ENCODE measurements at places on chromosomes 11 and 22.

DNA sequence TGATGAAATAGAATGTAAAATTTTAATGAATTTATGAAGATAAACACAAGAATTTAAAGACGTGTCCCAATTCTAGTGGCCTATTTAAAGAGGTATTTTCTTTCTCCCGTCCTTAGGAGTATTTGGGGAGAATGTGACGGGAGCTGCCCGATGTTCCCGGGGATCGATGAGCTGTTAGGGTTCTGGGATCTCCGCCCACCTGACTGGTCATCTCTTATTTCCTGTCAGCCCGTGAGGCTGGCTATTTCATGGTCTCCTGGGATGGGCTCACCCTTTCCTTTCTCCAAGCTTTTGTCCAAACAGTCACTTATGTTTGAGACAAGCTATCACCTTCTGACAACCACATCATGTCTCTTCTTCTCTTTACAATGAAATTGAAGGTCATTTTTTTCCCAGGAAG, 16.9 kb upstream of the CLMP start:
- no peak for DNase-seq

DNA sequence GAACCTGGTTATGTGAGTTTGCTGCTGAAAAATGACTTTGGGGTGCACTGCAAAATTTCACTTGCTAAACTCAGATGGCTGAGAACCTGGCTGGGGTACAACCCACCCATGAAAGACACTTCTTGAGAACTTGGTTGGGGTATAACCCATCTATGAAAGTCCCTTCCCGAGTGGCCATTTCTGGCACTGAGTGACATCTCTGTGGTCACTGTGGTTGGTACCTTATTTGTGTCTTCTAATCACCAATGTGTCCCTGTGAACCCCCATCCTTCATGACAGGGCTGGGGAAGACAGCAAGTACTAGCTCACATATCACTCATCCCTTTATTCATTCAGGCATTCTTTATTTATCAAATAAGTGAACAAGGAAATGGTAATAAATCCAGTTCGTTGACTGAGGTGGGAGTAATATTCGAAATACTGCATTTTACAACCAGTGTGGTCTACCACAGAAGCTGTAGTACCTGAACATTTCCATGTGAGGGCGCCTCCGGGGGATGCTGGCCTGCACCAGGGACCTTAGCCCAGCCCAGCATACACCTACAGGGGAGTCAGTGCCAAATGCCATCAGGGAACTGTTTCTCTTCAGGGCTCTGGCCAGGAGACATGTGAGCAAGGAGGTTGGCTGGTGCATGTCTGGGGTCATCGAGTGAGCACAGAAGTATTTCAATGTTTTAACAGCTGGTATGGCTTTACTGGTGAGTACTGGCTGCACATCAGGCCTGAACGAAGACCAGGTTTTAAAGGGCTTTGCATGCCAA, 122.1 kb downstream of the CSNK2A3 start:
- no peak for DNase-seq

GRCh38 chr11:64245797-64246620, 734 bp downstream of the PPP1R14B start:
- DNase-seq, result no peak

DNA sequence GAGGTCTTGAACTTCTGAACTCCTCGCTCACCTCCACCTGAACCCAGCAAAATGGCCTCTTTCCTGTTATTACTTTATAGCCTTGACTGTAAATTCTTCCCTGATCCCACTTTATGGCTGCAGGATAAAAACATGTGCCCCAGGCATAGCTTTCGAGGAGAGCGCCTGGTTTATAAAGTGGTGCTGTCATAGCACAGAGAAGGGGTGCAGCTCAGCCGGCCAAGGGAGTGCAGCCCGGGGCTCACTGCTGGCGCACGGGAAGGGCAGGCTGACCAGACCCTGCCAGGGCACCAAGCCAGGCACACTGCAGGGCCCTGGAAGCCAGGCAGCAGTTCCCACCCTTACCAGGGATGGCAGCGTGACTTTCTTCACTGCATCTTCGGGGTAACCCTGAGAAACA, 50.9 kb downstream of the ISX start:
- no peak for DNase-seq

GRCh38 chr22:48318575-48319320, 1508.9 kb downstream of the BRD1 start:
- DNase-seq, result no peak

DNA sequence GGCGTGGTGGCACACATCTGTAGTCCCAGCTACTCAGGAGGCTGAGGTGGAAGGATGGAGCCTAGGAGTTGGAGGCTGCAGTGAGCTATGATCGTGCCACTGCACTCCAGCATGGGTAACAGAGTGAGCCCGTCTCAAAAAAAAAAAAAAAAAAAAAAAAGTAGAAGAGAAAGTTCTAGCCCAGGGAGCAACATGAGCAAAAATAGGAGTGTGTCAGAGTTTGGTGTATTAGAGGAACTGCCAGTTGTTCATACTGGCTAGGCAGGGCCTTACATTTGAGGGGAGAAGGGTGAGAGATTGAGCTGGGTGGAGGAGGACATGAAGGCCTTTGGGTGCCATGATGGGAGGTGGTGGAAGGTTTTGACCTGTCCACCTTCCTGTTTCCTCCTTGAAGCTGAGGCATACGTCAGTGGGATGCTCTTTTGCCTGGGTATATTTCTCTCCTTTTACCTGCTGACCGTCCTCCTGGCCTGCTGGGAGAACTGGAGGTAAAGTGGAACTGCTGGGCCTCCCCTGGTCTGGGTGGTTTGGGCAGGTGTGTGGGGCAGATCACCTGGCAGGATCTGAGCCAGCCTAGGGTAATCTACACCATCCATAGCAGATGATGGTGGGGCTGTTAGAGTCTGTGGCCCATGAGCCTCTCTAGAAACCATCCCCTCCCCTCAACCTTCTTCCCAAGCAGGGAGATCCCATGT, 7.3 kb downstream of the SIDT2 start:
- DNase-seq, result no peak

- DNase-seq, result no peak
Measured at GRCh38 chr11:75425422-75425821, 7.6 kb downstream of the KLHL35 start.

- DNase-seq, result no peak
Measured at GRCh38 chr11:77604281-77604680, 14.5 kb downstream of the AQP11 start.

DNA sequence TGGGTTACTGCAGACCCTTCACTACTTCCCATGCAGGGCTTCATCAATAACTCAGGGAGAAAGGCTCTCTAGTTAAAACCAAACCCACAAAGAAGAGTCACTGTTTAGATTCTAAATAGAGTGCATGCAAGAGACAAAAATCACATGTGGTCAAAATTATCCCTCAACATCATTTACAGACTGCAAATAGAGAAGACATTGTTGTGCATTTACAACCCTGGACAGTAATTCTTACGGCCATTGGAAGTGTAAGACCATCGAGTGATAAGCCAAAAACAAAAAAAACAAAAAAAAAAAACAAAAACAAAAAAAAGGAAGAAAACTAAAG, 93.4 kb downstream of the RASSF10 start:
- no peak for DNase-seq

DNA sequence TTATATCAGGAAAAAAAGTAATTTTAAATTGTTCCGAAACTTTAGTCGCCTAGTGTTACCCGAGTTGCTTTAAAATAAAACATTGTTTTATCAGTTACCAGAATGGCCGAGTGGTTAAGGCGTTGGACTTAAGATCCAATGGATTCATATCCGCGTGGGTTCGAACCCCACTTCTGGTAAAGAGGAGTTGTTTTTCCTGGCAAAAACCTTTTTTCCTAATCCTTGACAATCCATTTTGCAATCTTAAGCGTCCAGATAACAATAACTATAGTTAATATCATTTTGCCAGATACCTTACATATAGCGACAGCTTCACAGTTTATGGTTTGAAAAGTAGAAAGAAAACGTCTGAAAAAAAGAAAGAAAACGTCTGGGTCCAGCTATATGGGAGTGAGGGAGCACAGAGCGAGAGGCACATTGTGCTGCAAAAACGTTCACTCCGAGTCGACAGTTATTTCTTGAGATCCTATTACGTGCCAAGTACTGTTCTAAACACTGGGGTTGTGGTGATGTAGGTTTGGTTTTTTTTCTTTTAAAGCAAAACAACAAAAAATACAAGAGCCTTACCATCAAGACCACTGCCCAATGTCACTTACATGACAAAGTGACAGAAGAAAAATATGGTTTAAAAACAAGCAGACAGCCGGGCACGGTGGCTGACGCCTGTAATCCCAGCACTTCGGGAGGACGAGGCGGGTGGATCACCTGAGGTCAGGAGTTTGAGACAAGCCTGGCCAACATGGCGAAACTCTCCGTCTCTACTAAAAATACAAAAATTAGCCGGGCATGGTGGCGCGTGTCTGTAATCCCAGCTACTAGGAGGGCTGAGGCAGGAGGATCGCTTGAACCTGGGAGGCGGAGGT, 40.6 kb downstream of the OR4D9 start:
- no peak for DNase-seq

- DNase-seq, result no peak
Measured at GRCh38 chr11:26930518-26931247, 63.2 kb upstream of the FIBIN start.

DNA sequence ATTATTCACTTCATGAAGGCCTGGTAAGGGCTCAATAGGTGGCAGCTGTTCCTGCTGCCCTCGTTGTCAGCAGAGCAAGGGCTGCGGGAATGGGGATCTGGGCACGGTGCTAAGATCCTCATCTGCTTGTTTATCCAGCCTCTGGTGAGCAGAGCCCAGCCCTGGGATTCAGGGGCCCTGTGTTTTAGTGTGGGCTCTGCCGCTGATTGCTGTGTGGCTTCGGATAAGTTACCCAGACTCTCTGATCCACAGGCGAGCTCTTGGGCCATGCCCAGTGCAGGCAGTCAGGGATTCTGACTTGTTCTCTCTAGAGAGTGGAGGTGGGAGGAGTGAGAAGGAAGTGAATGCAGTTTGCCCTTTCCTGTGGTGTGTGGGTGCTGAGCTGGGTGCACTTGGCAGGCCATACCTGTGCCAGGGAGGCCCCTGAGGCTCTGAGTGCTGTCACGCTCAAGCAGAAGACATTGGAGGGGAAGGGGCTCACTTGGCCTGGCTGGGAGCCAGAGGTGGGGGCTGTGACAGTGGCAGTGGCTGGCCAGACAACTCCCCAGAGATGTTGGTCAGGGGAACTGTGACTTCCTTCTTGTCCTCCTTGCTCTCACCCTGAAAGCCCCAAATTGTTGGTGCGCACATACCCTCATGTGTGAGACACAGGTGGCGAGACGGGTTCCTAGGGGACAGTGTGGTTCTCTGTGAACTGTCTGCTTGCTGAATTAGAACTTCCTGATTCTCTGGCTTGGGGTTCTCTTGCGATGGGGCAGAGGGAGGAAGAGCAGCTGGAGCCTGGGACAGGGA, 43.7 kb downstream of the CD82 start:
- no peak for DNase-seq

- DNase-seq, result no peak
Measured at GRCh38 chr11:46444305-46444704, 52.7 kb upstream of the CHRM4 start.

DNA sequence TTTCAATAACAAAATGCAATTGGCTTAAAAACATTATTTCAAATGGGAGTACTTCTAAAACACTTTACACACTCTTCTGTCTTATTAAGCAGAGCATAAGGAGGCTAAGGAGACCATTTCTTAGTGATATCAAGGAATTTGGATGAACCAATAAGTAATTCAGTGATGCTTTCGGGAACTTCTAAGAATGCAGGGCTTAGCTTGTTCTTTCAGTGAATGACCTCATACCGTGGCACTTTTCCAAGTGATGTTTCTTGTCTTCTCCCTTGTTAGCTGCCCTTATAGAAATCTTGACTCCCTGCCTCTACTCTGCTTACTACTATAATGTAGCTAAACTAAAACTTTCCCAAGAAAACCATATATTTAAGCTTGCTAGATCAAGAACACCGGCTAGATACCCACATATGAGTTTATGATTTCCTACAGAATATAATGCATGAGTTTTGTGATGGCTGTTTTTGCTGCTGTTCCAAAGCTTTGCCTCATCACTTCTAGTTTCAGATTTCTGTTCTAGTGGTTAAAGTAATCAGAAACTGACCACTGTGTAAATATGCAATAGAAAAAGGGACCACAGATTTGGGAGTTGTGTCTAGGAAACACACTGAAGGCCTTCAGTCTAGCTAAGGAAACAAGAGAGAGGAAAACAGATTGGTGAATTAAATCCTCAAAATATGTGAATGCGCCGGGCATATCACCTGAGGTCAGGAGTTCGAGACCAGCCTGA, 37.5 kb upstream of the STK33 start:
- no peak for DNase-seq

- DNase-seq, result no peak
Measured at GRCh38 chr11:121651257-121651605, 198.5 kb upstream of the SORL1-AS1 start.

DNA sequence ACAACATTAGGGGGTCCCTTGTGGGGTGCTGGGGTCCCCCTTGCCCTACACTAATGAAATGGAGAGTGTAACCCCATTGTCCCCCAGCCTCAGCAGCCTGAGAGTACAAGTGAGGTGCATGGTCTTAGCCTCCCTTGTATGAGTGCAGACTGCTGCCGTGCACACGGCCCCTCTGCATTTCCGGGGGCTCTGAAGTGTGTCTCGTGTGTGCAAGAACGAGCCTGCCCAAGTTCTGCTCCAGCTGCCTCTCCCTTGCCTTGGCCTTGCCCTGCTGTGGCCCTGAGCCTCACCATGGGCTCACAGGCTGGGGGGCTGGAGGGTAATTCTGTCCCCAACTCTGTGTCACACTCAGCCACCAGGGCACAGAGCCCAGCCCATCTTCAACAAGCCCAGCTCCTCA, 5.2 kb upstream of the EHD1 start:
- no peak for DNase-seq

- DNase-seq, result no peak
Measured at GRCh38 chr22:44740307-44740706, 12.1 kb upstream of the ARHGAP8 start.

DNA sequence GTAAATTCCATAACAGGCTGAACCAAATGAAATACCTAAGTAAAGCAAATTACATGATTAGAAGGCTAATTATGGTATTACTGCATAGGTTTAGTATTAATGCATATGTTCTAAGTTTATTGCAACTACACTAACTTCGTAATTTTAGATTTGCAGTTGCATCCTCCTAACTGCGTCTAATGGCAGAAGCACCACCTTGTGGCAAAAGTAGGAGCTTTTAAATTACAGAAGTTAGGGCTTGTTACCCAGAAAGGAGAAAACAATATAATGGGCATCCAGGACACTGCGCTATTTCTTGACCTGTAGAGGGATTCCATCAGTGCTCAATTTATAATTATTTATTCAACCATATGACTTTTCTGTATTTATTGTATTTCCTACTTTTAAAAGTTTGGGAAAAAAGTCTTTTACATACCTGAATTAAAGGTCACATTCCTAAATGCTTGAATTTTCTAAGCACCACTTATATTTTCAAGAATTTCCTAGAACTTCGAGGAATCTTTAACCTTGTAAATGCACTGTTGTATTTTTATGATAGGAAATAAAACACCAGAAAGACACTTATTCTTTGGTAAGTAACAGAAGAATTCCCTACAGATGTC, 16.3 kb upstream of the GPR83 start:
- no peak for DNase-seq

DNA sequence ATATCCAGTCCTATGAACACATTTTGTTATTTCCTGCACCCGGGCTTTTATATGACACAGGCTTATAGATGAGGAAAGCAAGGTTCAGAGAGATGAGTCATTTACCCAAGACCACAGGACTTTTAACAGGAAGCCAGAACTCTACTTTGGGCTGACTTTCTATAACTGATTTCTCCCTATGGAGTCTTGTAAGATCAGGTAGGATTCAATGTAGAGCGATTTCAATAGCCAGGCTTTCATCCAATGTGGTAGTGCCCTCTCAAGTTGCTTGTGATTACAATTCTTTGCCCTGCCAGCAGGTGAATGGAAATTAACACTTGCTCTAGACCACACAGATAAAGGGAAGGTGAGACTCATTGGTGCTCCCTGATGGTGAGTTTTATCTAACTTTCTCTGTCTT, 378.3 kb downstream of the INSC start:
- no peak for DNase-seq

GRCh38 chr22:36860017-36860416, 789 bp upstream of the NCF4 start:
- no peak for DNase-seq
